ENCODE measurements at places on chromosomes 6 and 20.

GRCh38 chr6:36686668-36687513 is 8.4 kb downstream of the CDKN1A start:
- H3K27me3 ChIP-seq: no peaks in the 10 kb centered on the region
- no peak overlapping the region for H3K4me3 ChIP-seq
- no peak overlapping the region for H3K27ac ChIP-seq
- DNase-seq: no peak

GRCh38 chr6:31737991-31738979 is 1.5 kb upstream of the MSH5 start:
- peaks cover 36% of the 10 kb centered on the region for H3K4me1 ChIP-seq
- H3K27ac ChIP-seq: peak overlapping the region; percentile 88
- peak; percentile 27 for DNase-seq
- H3K36me3 ChIP-seq: peaks cover 44% of the 10 kb centered on the region
- no peaks in the 10 kb centered on the region for H3K27me3 ChIP-seq

GRCh38 chr6:61935242-61935846 is 350.7 kb downstream of the KHDRBS2 start:
- no peaks in the 10 kb centered on the region for H3K27me3 ChIP-seq
- H3K36me3 ChIP-seq: no peaks in the 10 kb centered on the region
- H3K27ac ChIP-seq: peak overlapping the region; percentile 8
- no peak overlapping the region for H3K4me3 ChIP-seq
- peak; percentile 5 for DNase-seq

DNA sequence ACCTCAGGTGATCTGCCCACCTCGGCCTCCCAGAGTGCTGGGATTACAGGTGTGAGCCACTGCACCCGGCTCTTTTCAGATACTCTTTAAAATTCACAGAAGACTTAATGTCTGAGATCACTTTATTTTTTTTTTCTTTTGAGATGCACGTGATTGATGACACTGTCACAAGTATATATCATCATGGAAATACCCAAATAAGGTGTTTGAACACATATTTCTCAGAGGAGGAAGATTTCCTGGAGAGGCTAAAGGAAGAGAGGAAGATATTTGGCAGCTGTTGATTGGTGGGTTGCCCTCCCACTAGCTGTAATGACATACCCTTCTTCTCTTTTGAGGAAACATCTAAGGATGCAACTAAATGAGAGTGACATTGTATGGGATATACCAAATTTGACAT is 225.9 kb upstream of the CITED2 start:
- DNase-seq: no peak
- H3K27ac ChIP-seq: no peak overlapping the region
- no peaks in the 10 kb centered on the region for H3K36me3 ChIP-seq
- H3K4me1 ChIP-seq: peaks cover 17% of the 10 kb centered on the region

DNA sequence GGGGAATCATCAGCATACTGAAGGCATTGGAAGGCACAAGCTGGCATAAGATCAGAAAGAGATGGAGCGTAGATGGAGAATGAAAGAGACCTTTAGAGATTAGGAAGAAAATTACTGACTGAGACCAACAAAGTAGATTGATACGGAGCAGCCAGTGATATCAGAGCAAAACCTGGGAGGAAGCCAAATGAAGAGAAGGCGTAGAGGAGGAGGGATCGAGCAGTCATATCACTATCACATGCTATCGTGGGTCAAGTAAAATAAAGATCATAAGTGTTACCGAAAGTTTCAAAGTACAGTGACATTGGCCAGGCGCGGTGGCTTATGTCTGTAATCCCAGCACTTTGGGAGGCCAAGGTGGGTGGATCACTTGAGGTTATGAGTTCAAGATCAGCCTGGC is 53.6 kb upstream of the FANCE start:
- no peak overlapping the region for H3K4me3 ChIP-seq
- no peak for DNase-seq
- peaks cover 8% of the 10 kb centered on the region for H3K4me1 ChIP-seq
- no peak overlapping the region for H3K27ac ChIP-seq
- no peaks in the 10 kb centered on the region for H3K27me3 ChIP-seq
- H3K36me3 ChIP-seq: no peaks in the 10 kb centered on the region

- H3K4me1 ChIP-seq: no peaks in the 10 kb centered on the region
- H3K36me3 ChIP-seq: no peaks in the 10 kb centered on the region
- H3K27me3 ChIP-seq: no peaks in the 10 kb centered on the region
- DNase-seq: no peak
- no peak overlapping the region for H3K27ac ChIP-seq
- H3K4me3 ChIP-seq: no peak overlapping the region
These were observed 241.8 kb downstream of the CD109 start for GRCh38 chr6:73937805-73938204.

GRCh38 chr6:148878683-148879082 is 131.9 kb downstream of the UST start:
- peaks cover 10% of the 10 kb centered on the region for H3K4me1 ChIP-seq
- no peak for DNase-seq
- no peak overlapping the region for H3K4me3 ChIP-seq
- no peaks in the 10 kb centered on the region for H3K27me3 ChIP-seq

- no peak for DNase-seq
- no peak overlapping the region for H3K4me3 ChIP-seq
- no peaks in the 10 kb centered on the region for H3K4me1 ChIP-seq
- H3K36me3 ChIP-seq: no peaks in the 10 kb centered on the region
- no peaks in the 10 kb centered on the region for H3K27me3 ChIP-seq
These were observed 65.7 kb upstream of the EEF1A1 start for GRCh38 chr6:73586416-73586974.
